ENCODE measurements at places on chromosomes 6 and 20.
A peak's percentile ranks its signal among the peaks of the same experiment; 100 is the strongest.

- DNase-seq = no peak
Measured at GRCh38 chr6:167748458-167749379, 78.0 kb upstream of the AFDN start.

- DNase-seq = no peak
Measured at GRCh38 chr6:65006788-65007187, 700.2 kb downstream of the EYS start.

DNA sequence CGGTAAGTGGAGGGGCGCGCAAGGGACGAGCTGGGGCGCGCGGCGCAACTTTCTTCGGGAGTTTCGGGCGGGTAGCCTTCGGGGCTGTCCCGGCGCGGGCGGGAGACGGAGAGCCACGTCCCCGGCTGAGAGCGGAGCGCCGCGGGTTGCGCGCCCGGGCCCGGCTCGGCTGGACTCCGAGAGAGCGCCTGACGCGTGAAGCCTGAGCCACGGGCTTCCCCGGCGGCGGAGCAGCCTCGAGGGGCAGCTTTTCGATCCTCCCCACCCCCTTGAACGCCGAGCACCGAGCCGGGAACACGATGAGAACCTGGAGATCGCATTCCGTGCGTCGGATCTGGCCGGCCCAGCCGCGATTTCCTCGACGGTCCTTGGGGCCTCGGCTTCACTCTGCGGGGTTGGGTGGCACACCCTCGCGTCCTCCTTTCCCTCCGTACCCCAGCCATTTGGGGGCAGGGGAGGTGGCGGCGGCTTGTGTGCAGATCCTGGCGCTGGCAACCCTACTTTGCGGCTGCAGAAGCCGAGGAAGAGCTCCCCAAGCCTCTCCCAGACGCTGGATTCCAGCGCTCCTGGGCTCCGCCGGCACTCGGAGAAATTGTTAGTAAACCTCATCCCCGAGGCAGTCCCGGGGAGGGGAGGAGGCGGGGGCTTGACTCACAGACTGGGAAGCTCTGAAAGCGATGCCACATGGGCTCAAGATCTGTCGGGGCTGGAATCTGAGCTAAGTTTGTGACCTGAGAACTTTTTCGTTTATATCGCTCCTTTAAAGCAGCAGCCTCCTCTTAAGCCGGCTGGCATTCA, 572 bp downstream of the DSE start:
- peak; percentile 95 for DNase-seq

DNA sequence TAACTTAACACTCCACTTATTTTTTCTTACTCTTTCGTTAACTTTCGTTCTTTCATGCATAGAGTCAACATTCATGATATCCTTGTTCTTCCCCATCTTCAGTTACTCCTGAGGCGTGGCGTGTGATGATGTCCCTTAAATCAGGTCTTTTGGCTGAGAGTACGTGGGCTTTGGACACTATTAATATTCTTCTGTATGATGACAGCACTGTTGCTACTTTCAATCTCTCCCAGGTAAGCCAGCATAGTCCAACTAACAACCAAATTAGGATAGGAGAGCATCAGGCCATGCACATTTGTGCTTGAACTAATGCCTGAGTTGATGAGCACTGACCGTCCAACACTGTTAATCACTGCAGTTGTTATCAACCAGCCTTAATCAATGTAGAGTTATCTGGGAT, 119.6 kb downstream of the TMEM242 start:
- no peak for DNase-seq

DNA sequence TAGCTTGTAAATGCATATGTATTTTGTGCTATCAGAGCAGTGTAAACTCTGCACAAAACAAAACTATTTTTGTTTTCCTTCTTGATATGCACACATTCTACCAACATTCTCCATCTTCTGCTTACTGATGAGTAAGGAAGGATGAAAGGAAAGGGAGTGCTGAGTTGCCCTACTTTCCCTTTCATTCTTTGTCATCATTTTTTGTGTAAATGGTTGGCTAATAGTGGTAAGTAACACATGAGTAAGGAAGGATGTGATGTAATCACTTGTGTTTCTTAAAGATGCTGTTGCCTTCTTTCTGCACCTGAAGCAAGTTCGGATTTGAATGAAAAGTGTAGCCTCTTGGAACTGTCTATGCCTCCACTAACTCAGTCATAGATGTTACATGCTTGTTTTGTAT, 4.6 kb upstream of the REV3L start:
- peak; percentile 24 for DNase-seq

DNA sequence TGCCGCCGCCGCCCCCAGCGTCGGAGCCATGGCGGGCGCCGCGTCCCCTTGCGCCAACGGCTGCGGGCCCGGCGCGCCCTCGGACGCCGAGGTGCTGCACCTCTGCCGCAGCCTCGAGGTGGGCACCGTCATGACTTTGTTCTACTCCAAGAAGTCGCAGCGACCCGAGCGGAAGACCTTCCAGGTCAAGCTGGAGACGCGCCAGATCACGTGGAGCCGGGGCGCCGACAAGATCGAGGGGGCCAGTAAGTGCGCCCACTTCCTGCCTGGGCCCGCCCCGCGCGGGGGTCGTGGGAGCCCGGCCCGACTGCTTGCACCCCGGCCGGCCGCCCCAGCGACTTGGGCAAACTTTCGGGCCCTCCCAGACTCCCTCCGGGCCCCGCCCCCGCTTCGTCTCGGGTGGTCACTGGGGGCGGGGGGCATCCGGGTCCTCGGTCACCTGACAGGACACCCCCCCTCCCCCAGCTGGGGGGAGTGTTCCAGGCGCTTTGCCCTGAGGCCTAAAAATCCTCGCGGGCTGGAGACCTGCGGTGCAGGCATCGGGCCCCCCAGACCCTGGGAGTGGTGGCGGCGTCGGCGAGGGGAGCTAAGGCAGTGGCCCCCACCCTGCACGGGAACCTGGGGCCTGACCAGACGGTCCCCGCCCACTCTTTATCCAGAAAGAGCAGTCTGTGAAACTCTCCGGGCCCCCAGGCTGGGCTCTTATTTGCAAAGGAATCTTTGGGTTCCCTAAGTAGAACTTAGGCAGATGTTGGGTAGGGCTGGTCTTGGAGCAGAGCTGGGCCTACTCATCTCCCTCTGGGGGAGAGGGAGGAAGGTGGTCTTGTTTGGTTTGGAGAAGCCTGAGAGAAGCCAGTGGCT, 501 bp downstream of the PLCG1 start:
- peak; percentile 83 for DNase-seq

DNA sequence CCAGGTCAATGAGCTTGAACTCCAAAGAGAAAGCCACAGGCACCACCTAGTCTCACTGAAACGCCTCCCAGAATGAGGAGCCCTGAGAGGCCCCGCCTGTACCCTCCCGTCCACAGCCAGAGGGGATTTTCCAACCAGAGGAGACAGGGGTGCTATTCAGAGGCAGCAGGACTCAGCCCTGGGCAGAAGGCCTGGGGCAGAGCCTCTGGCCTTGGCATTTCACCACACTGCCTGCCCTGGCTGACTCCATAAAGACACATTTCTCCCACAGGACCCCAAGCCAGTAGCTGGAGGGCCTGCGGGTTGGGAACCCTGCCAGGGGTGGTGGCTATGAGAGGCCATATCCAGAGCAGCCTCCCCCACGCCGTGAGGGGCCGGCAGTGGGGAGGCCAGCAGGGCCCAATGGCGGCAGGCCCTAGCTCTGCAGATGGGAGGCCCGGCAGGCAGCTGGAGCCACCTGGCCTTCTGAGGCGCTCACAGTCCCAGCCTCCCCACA, 159.3 kb downstream of the PREX1 start:
- DNase-seq = no peak

GRCh38 chr6:41743406-41744235, 3.6 kb downstream of the PGC start:
- no peak for DNase-seq

DNA sequence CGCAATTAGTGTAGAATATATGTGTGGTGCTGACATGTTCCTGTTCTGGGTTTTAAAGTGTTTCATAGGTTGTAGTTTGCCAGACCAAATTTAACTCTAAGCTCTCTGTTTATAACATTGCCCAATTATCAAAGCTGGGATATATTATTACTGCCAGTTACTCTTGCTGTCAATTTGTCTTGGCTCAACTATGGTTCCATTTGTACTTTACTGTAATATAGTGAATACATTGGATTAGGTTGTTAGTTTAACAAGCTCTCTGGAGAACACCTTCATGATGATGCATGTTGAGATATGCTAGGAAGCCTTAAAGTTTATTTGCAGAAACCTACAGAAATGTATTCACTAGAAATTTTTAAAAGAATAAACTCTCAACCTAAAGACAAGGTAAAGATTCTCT, 259.6 kb downstream of the ZFAND3 start:
- DNase-seq = no peak

GRCh38 chr6:149450679-149451375, 34.0 kb downstream of the ZC3H12D start:
- peak; percentile 75 for DNase-seq

- no peak for DNase-seq
Measured at GRCh38 chr6:166951670-166952060, 4.7 kb downstream of the RNASET2 start.

DNA sequence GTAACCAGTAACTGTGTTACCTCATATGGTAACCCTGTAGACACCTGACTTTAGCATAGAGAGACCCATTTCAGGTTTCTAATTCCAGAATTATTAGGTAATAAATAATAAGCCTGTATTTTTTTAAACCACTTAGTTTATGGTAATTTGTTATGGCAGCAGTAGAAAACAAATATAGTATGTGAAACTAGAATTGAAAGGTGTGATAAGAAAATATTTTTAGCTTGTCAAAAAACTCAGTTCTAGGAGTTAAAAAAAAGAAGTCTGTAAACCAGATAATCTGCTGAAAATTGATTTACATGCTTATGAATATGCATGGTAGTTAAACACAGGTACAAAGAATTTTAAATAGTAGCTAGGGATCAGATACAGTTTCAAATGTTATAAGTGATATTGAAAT, 695.0 kb upstream of the GJE1 start:
- no peak for DNase-seq

DNA sequence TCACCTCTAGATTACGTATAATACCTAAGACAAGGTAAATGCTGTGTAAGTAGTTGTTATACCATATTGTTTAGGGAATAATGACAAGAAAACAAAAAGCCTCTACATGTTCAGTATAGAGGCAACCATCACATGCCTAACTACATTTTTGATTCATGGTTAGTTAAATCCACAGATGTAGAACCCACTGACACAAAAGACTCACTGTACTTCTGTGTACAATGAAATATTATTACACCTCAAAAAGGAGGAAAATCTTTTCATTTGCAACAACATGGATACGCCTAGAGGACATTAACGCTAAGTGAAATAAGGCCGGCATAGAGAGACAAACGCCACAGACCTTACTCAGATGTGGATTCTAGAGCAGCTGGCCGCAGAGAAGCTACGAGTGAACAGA, 50.5 kb downstream of the NINL start:
- DNase-seq = no peak

DNA sequence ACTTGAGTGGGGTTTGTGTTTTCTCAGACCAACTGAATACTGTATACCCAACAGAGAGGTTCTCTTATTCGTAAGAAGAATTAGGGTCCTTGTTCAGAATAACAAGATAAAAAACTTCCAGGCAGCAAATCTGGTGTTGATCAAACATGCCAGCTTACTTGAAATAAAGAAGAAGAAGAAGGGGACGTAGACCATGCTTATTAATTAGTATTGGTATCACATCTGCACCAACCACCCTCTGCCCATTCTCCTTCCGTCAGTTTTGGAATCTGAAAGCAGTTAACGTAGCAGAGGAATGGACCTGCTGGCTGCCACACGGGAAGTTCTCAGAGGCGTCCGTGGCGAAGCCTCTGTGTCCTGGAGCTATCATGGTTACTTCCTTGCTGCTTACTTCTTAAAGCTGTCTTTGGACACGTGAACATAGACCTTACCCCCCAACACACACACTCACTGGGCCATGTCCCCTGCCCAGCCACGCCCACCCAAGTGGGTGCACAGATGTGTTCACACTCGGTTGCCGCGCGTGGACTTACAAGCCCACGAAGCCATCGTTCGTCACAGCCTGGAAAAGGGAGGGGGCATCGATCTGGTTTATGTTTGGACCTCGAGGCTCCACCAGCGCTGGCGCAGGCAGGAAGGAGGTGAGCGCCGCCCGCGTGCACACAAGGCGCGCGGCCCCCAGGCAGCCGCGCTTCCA, 4.1 kb upstream of the DLL1 start:
- no peak for DNase-seq

DNA sequence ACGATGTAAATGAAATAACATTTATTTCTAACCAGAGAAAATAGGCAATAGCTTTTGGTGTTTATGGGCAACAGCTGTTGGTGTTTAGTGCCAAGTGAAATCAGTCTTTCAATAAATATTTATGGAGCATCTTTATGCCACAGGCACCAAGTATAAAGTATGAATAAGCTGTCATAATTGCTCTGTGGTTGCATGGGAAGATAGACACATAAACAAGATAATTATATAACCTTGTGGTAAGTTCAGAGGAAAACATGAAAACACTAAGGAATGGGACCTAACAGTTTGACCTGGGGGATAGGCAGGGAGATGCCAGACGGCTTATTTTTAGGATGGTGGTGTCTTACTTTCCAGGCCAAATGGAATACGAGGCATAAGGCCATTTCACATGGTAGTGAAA, 110.9 kb downstream of the GFRAL start:
- no peak for DNase-seq

DNA sequence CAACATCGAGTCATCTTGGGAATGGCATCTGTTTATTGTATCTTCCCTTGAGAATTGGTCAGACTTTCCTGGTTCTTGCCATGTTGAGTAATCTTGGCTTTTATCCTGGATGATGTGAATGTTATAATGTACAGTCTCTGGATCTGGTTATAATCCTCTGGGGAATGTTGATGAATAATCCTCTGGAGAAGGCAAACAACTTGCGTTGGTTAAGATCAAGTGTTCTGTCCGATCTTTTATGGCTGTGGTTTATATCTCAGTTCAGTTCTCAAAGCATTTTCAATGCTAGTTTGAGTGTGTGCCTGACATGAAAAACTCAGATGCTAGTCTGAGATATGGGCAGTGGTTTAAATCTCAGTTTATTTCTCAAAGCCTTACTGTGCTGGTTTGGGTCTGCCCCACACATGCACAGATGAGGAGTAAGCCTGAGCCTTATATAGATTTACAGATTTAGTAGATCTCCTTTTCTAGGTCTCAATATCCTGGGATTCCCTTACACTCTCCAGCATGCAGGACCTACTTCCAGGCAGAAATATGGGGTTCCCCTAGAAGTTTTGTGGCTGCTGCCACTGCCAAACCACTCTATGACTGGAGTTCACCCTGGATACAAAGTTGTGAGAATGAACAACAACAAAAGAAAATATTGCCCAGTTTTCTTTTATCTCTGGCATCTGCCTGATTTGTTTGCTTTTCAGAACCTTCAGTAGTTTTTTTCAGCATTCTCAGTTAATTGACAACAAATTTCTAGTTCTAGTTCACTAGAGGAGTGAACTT, 191.8 kb upstream of the MAN1A1 start:
- peak; percentile 81 for DNase-seq

GRCh38 chr6:78868116-78868515, 765 bp downstream of the IRAK1BP1 start:
- peak; percentile 9 for DNase-seq

- DNase-seq = peak; percentile 76
Measured at GRCh38 chr20:8932192-8933165, 136.4 kb upstream of the PLCB4 start.

GRCh38 chr20:15316556-15316955, 979.1 kb upstream of the FLRT3 start:
- no peak for DNase-seq

- no peak for DNase-seq
Measured at GRCh38 chr6:15230827-15231226, 15.0 kb upstream of the JARID2 start.

- peak; percentile 72 for DNase-seq
Measured at GRCh38 chr6:33620856-33621710, at the start of gene ITPR3. TSS of gene ITPR3 (plus strand) at chr6:33621322. CDS start at chr6:33621603, 281 bp downstream.

GRCh38 chr6:109458774-109459531, 3.4 kb upstream of the MICAL1 start:
- no peak for DNase-seq

All from AG20443 (cell line).